ENCODE measurements at places on chromosomes 1 and 21.

GRCh38 chr1:223885614-223886013 lies 39.9 kb upstream of the TP53BP2 start:
- no peak for DNase-seq

- DNase-seq = no peak
Measured at GRCh38 chr1:203467550-203467921, 8.1 kb upstream of the PRELP start.

GRCh38 chr1:200314085-200314750 lies 95.6 kb downstream of the ZNF281 start:
- DNase-seq = no peak

- DNase-seq = no peak
Measured at GRCh38 chr1:54559771-54560231, 11.8 kb downstream of the ACOT11 start.

- DNase-seq = no peak
Measured at GRCh38 chr1:202589190-202589930, 120.9 kb downstream of the SYT2 start.

DNA sequence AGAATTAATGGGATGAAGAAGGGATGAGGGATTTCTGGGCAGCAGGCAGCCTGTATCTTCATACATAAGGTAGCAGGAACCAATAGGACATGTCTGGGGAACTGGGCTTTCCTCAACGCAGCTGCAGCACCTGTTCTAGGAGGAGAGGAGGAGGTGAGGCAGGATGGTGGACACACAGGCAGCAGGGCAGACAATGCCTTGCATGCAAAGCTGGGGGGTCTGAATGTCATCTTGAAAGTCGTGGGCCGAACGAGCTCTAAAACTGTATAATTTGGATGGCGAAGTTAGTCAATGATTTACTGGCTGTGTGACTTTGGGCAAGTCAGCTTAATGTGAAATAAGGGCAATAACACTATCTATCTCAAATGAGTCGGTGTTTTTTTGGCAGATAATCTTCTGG lies 124.4 kb downstream of the BEND5 start:
- no peak for DNase-seq

- DNase-seq = no peak
Measured at GRCh38 chr1:245991266-245991665, 515.8 kb downstream of the SMYD3 start.

DNA sequence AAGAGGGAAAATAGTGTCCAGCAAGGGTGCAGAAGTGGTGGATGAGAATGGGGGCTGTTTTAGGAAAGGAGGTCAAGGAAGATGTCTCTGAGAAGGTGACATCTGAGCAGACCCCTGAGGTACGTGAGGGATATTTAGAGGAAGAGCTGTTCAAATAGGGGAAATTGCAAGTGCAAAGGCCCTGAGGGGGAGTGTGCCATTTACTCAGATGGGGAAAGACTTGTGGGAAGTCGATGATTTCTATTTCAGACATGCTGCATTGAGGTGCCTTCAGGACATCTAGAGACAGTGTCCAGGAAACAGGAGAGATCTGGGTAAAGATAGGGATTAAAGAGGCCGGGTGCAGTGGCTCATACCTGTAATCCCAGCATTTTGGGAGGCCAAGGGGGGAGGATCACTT lies 10.4 kb upstream of the ADGRB2 start:
- no peak for DNase-seq

- DNase-seq = no peak
Measured at GRCh38 chr1:58620259-58620658, 43.2 kb upstream of the TACSTD2 start.

- peak; percentile 2 for DNase-seq
Measured at GRCh38 chr1:213669964-213670691, 317.6 kb upstream of the PROX1 start.

DNA sequence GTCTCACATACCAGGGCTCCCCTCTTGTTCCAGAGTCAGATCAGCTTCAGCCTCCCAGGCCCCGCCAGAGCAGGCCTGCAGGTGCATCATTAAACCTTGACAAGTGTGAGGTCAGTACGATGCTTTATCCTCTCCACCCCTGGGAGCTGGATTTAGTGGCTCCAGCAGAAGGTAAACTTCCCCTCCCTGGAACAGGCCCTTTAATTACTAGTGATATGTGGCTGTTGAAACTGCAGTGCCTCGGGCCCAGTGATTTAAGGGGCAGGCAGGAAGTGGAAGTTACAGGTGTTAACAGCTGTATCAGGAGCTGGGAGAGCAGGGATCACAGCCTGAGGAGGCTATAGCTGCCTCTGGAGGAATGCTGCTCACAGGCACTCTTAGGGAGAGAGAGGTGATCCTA lies 132.4 kb upstream of the KLHDC7A start:
- DNase-seq = no peak

- DNase-seq = no peak
Measured at GRCh38 chr1:2132222-2133038, 62.1 kb downstream of the FAAP20 start.

- no peak for DNase-seq
Measured at GRCh38 chr1:9766759-9767442, 56.9 kb downstream of the CLSTN1 start.

DNA sequence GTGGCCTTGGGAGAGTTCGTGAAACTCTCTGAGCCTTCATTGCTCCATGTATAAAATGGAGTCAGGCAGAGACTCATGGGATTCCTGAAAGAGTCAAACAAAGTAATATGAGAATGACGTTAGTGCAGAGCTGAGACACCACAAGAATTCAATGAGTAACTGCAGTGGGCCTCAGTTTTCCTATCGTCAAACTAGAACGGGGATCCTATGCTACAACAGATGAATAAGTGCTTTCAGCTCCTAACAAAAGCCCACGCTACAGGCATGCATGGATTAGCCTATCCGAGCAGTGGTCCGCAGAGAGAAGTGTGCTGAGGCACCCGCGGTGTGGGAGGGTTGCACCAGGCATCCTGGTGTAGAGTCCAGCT lies 124.7 kb downstream of the SYF2 start:
- DNase-seq = no peak

- no peak for DNase-seq
Measured at GRCh38 chr21:43204638-43205037, 35.8 kb downstream of the CRYAA start.

- no peak for DNase-seq
Measured at GRCh38 chr1:198118134-198118533, 38.7 kb upstream of the NEK7 start.

DNA sequence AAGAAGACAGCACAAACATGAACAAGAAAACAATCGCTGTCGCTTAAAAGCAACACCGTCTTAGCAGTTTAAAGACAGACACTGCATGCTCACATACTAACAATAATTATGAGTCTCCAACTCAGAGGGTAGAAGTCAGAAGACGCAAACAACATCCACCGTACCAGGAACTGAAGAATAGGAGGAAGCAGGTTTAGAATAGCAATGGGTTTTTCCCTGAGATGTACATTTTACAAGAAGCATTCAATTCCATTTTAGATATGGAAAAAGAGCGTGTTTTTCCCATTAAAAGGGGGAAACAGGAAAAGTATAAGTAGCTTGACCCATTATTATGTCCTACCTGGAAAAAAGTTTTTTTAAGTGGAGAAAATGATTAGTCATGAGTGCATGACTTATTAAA lies 34.5 kb upstream of the KCNE1 start:
- no peak for DNase-seq

- no peak for DNase-seq
Measured at GRCh38 chr1:227944090-227944930, 3.4 kb downstream of the WNT9A start.

GRCh38 chr1:237172118-237172485 lies 130.1 kb downstream of the RYR2 start:
- no peak for DNase-seq

DNA sequence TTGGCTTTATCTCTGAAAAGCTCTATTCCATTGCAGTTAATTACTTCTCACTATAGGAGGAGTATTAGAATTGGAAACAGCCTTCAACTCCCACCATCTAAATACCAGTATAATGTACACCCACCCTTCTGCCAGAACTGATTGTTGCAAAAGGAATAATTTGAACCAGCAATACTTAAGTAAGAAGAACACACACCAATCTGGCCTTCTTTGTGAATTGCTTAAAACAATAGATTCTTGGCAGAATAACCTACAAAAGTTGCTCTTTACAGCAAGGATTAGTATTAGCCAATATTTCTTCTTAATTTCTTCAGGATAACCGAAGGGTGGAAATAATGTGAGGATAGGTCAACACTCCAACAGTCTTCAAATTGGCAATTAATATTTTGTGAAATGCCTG lies 54.9 kb upstream of the ADAMTS5 start:
- no peak for DNase-seq

GRCh38 chr21:34129901-34130715 lies 56.7 kb downstream of the MRPS6 start:
- no peak for DNase-seq

DNA sequence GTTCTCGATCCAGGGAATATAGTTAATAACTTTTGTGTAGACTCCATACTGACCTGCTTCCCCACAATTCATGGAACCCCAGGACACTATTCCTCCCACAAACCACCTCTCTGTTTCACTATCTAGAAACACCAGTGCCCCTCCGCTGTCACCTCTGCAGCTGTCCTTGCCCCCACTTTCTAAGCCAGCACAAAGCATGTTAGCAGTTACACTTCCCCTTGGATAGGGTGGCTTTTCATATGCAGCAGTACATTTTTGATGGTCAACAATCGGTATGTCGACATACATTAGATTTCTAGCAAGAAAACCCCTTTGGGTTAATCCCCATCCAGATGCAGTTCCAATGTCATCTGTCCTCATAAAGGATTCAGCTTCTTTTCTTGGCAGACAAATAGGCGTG lies 14.4 kb downstream of the TARDBP start:
- DNase-seq = no peak

DNA sequence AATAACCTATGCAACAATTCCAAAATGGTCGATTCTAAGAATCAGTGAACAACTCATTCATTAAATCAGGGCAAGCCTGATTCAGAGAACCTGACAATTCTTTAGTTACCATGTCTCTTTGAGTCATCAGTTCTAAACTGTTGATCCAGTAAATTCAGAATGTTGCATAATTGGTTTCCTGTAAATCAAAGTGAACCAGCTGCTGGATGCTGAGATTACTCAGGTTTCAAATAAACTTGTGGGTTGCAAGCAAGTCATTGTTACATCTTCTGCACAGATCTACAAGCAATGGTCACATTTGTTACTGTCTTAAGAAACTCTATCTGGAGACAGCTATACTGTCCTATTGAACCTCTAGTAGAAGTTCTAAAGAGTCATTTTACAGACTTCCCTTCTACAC lies 16.5 kb downstream of the PLA2G2D start:
- DNase-seq = no peak

DNA sequence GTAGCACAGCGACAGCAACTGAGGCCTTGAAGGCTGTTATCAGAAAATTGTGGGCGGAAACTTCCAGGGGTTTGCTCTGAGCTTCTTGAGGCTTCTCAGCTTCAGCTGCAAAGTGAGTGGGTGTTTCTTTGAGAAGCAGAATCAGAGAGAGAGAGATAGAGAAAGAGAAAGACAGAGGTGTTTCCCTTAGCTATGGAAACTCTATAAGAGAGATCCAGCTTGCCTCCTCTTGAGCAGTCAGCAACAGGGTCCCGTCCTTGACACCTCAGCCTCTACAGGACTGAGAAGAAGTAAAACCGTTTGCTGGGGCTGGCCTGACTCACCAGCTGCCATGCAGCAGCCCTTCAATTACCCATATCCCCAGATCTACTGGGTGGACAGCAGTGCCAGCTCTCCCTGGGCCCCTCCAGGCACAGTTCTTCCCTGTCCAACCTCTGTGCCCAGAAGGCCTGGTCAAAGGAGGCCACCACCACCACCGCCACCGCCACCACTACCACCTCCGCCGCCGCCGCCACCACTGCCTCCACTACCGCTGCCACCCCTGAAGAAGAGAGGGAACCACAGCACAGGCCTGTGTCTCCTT lies at the start of gene FASLG:
FASLG (plus strand) TSS at position 233 of the 583 bp plus-strand sequence; CDS start at position 332, 99 bp downstream.
- DNase-seq = peak; percentile 24

DNA sequence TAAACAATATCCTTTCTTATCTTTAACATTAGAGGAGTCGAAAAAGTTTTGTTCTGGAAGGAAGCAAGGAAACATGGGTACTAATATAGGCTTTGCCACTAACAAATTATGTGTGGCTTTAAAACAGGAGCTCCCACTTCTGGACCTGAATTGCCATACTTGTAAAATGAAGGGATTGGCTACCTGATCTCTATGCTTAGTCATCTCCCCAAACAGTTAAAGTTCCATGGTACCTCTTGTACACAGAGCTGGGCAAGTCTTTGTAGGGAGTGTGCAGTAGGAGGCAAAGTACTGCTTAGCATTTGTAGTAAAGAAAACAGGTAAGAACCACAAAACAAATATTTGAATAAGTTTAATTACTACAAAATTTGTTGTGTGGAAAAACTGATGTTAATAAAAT lies 81.3 kb downstream of the MAST2 start:
- no peak for DNase-seq

DNA sequence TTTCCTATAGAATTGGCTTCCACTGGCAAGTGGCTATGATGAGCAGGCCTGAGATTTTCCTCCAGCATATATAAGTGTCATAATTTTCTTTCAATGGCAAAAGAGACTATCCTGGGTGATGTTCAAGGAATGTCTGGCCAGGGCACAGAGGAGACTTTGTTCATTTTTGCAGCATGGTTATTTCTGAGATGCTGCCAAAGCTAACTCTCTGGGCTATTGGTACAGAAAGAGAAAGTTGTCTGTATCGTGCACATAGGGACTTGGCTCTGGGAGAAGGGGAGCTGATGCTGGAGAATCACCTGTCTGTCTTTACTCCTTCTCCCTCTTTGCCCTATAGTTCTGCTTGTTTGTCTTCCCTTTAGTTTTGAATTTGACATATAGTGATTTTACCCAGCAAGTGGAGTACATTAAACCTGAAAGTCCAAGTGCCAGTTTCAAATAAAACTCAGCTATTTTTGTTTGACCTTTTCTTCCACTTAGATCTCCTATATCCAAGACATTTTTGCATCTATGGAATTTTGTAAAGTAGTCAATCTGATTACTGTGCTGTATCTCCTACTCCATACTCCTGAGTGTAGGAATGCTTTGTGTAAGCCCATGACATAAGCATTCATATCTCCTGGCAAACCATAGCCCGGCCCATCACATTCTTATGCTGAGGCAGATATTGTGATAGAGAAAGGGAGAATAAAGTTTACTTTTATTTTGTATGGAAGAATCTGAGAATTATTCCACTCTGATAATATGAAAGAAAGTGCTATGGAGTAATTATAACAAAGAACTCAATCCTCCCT lies 3.9 kb downstream of the FNDC7 start:
- no peak for DNase-seq

- no peak for DNase-seq
Measured at GRCh38 chr1:109776206-109776835, 12.6 kb upstream of the EPS8L3 start.

DNA sequence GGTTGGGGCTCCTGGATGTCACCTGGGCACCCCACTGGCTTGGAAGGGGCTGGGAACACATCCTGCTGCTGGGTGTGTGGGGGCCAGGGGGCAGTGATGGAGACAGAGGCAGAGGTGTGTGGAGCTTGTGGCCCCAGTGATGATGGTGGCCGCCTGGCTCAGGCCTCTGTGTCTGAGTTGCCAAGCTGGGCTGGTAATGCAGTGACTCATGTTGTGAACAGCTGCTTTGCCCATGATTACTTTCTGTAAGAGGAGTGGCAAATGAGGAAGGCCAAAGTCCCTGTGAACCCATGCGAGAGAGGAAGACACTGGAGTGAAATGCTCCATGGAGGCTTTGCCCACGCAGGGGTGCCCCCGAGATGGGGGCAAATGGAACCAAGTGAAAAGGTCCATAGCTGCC lies 86.8 kb downstream of the KCNJ6 start:
- no peak for DNase-seq

GRCh38 chr1:164805399-164805798 lies 246.4 kb downstream of the PBX1 start:
- DNase-seq = no peak

Data from activated T-cell treated with anti-CD3 and anti-CD28 coated beads for 1 hour (primary cell).